ENCODE measurements at places on chromosomes 16 and 17.

DNA sequence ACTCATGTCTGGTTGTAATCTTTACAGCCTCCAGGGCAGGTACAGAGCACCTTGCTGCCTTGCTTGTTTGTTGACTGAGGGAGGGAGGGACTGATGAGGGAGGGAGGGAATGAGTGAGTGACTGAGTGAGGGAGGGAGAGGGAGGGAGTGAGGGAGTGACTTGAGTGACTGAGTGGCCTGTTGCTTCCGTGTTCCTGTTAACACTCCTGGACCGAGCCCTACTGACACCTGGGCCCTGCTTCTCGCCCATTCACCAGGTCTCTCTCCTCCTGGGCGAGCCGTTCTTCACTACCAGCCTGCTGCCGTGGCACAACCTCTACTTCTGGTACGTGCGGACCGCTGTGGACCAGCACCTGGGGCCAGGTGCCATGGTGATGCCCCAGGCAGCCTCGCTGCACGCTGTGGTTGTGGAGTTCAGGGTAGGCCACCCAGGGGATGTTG lies 41.2 kb downstream of the PRMT7 start:
- DNase-seq: no peak

DNA sequence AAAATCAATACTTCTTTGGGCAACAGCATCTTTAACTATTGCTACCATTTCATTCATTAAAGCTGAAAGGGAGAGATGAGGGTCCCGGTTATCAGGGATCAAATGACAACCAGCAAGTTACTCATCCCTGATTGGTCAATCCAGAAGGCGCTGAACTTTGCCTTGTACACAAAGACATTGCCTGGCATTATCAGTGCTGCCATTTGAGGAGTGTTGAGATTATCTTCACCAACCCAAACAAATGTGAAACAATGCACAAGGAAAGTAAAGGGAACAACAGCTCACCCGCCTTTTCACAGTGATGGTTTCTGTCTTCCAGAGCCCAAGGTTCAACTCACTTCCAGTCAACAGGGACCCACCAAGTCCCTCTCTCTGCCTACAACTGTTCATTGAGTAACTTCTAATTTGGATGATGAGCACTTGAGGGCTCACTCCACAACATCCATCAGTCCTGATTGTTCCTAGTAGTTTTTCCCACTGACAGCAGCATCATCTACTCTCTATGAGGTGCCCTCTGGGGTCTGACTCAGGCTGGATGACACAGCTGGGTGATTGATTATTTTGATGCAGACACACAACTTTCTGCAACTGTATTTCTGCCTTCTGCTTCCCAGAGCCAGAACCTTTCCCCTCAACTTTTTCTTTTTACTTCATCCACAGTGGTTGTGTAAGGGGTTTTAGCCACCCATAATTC lies 32.0 kb downstream of the LYRM9 start:
- DNase-seq: no peak

GRCh38 chr17:34118564-34118963 lies 136.5 kb upstream of the CCL2 start:
- DNase-seq: no peak

- no peak for DNase-seq
These were observed 83.3 kb downstream of the WDR59 start for GRCh38 chr16:74901606-74902005.

DNA sequence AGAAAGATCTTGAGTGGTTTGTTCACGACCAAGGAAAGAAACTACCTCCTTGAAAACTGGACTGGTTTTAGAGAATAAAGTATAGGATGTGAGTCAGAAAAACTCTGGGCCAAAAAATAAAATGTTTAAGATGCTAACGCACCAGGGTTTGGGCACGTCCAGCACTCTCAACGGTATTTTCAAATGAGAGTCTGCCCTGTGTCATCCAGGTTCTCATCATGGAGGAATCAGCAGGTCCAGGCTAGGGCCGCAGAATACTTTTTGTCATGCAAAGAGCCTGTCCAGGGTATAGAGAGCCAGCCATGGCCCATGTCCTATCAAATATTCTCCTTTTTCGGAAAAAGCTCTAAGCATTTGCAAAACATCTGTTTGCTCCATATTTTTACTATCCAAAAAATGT lies 2.4 kb downstream of the NXN start:
- no peak for DNase-seq

DNA sequence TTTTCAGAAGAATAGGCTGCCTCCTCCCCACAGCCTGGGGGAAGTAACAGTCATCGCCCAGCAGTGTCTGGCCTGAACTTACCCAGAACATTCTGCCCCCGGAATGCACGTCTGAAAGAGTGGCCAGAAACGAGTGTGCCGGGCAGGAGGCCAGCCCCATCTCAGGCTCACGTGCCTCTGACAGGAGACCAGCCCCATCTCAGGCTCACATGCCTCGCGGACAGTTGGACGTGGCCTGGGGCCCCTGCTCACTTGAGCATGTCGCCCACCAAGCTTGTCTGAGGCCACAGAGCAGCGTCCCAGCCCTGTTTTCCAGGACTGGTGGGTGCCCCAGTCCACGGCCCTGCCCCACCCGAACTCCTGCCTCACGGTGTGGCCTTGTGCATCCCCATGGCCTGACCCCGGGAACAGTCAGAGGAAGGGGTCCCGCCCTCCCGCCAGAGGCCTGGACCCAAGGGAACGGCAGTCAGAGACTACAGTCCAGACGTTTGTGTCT lies 16.3 kb upstream of the CDH15 start:
- no peak for DNase-seq

DNA sequence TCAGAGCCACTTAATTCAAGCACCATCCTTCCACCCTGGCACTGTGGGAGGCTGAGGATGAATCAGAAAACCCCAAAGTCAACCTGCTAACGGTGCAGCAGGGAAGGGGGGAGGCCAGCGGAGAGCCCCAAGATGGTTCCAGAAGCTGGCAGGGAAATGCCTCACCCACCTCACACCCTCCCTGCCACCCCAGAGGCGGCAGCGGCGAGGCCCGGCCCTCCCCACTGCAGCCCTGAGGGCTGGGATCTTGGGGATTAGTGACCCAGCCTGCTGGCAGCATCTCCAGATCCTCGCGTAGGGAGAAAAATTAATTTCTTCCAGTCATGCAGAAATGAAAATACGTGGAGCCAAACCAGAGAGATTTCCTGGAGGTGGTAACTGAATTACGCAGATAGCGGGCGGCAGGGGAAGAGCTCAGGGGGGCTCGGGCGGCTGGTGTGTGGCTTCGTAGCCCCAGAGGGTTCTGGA lies 38.2 kb downstream of the CBFA2T3 start:
- DNase-seq: peak; percentile 33

DNA sequence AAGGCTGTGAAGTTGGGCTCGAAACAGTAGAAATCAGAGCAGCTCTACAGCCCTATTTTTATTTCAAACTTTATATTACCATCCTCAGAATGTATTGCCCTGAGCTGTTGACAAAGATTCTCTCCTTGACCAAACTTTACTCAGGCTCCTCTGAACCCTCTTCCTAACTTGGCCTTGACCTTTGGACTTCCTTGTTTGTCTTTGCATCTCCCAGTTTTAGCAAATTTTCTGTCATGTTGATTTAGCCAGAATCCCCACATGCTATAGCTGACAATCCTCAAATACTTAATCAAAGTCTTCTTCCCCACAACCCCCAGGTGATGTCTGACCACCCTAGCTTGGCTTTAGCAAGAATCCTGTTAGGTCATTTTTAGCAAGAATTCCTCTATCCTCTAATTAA lies 87.4 kb upstream of the GRIN2A start:
- DNase-seq: no peak

GRCh38 chr16:27792486-27793248 lies 242.7 kb downstream of the KATNIP start:
- no peak for DNase-seq

DNA sequence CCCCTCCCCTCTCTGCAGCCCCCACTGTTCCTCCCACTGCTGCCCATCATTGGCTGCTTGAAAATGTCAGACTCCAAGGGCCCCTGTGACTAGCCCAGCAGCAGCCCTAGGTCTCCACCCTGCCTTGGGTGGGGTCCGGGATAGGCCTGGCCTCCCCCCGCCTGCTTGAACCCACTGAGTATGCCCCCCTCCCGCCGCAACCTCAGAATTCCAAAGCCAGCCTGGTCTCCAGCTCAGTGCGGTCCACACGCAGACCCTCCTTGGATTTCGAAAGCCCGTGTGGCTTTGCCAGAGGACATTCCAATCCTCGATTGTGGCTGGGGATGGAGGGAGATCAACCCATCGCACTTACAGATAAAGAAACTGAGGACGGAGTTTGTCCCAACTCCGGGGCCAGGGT lies 6.4 kb downstream of the DPEP1 start:
- no peak for DNase-seq

GRCh38 chr17:8574687-8575086 lies 55.8 kb downstream of the MYH10 start:
- DNase-seq: no peak

- DNase-seq: no peak
These were observed 42.3 kb downstream of the ABCC12 start for GRCh38 chr16:48113471-48113870.

GRCh38 chr16:82157836-82158235 lies 12.2 kb downstream of the MPHOSPH6 start:
- no peak for DNase-seq

- DNase-seq: peak; percentile 82
These were observed 12.0 kb upstream of the CD300A start for GRCh38 chr17:74454197-74455024.

GRCh38 chr17:83151056-83151441 lies 71.6 kb downstream of the METRNL start:
- DNase-seq: no peak

- DNase-seq: no peak
These were observed 9.8 kb upstream of the TBX2 start for GRCh38 chr17:61389670-61390478.

GRCh38 chr16:50309527-50310307 lies 43.4 kb downstream of the ADCY7 start:
- DNase-seq: no peak

DNA sequence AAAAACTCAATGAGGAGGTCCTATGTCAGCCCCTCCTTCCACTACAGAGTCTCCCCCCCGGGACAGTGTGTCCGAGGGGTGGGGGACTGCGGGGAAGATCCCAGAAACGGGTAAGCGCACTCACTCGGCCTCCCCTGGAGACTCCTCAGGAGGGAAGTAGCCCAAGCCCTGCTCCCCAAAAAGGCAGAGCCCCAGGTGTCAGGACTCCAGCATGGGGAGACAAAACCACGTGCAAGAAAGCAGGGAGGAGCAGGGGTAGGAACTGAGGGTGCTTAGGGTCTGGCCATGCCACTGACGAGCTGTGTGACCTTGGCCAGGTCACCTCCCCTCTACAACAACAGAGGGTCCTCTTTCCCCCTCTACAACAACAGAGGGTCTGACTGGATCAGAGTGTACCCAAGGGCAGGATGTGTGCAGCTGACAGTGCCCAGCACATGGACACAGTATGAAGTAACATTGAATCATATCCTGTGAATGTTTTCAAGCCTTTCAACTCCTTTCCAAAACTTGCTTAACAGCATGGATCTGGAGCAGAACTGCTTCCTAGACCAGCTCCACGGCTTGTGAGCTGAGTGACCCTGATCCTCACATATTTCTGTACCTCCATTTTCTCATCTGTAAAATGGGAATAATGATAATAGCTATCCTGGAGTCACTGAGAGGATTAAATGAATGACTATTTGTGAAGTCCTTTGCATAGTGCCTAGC lies 2.1 kb upstream of the NAGS start:
- no peak for DNase-seq

- DNase-seq: no peak
These were observed 421 bp downstream of the STAT3 start for GRCh38 chr17:42387661-42388380.

DNA sequence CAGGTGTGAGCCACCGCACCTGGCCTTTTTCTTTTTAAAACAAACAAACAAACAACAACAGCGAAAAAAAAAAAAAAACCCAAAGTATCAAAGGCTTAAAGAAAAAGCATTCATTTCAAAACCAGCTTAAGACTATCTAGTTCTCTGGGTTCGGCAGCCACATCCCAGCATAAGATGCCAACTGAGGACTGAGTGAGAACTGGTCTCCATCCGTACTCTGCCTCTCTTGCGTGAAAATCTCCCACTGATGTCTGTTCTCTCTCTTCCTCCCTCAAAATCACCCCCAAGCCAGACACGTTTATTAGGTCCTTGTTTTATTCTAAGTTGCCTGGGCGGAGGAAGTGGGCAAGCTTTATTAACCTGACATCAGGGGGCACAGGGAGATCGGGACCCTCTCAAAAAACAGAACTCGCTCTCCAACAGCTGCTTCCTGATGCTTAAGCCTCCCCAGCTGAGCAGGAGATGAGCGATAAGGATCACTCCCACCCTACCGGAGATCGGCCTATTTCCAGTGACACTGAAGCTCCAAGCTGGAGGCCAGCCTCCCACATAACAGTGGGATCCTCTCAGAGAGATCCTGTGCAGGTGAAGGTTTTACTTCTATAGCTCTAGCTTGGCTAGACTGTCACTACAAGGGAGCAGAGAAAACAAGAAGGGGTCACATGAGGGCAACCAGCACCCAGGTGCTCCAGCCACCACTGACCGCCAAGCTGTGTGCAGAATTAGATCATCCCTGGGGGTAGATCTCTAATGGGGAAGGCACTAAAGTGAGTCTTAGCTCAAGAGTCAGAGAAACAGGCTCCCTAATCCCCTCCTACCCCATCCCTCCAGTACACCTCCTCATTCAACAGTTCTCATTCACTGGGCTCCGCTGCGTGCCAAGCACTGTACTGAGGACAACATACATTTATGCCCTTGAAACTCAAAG lies 13.6 kb downstream of the CDC42EP4 start:
- DNase-seq: no peak

GRCh38 chr17:79169366-79169765 lies 94.7 kb downstream of the ENGASE start:
- DNase-seq: no peak

GRCh38 chr17:82956726-82957468 lies 117.1 kb upstream of the ZNF750 start:
- DNase-seq: no peak

GRCh38 chr16:22366371-22366770 lies 8.0 kb downstream of the CDR2 start:
- DNase-seq: no peak

- no peak for DNase-seq
These were observed 83.0 kb upstream of the TBC1D3K start for GRCh38 chr17:37841232-37841631.

DNA sequence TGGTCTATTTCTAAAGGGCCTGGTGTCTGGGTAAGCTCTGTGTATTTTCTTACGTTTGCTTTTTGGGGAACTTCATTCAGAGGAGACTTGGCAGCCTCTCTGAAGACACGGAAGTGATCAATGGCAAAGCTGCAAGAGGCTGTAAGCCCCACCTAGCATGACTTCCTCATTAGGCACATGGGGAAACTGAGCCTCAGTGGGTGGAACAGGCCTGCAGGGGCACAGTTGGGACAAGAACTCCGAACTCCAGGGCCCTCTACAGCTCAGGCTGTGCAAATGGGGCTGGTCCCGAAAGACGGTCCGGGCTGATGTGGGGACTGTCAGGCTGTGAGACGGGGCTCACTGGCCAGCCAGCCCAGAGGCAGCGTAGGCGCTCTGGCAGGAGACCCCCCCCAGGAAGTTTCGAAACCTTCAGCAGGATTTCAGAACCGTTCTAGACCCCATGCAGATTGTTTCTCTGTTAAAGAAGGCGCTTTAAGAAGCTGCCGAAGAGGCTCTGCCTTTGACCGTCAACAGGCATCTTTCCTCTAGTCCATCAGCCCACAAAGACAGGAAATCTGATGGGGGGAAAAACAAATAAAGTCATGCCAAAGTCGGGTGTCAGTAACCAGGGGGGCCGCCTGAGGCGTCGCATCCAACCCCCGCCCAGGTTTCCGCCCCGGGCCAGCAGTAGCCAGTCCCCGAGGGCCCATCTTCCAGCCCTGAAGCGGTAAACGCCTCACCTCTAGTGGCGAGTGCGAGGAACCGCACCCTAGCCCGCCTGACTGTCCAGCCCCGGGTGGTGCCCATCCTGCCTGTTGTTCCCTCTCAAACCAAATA lies 79.8 kb upstream of the TBC1D3K start:
- no peak for DNase-seq

GRCh38 chr16:50684823-50685461 lies 3.8 kb upstream of the SNX20 start:
- no peak for DNase-seq

Measured in occipital lobe (tissue), 3 donors.